ENCODE measurements at places on chromosomes 11 and 22.

- no peak for DNase-seq
These were observed at the start of gene OSM for GRCh38 chr22:30266445-30267381. OSM (minus strand) TSS chr22:30266851; CDS start chr22:30266799, 52 bp downstream.

DNA sequence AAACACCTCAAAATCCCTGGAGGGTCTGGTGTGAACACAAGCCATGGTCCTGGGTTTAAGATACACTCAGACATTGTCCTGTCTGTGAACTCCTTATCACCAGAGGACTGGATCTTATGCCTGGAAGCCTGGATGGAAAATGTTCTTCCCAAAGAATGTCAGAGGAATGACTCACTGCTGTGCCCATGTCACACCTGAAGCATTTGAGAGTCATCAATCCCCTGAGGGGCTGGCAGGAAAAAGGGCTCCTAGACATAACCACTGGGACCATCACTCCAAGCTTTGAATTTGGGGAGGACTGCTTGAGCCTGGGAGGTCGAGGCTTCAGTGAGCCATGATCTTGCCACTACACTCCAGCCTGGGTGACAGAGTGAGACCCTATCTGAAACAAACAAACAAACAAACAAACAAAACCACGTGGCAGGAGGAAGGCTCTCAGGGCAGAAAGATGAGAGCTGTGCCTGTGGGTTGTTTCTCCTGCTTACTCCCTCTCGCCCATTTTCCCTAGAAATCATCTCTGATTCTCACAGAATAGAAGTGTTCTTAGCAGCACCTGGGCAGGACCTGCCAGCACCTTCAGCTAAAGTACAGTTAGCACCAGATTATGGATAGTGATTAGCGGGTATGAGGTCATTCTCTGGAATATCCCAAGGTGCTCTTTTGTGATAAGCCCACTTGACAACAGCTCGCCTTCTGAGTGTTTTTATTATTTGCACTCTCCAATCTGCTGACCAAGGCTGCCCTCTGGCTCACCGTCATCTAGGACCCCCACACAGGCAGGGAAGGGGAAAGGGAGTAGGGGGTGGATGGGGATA lies 11.9 kb upstream of the PRG2 start:
- DNase-seq: peak; percentile 54

GRCh38 chr22:24380220-24380904 lies 47.0 kb upstream of the ADORA2A start:
- DNase-seq: no peak

DNA sequence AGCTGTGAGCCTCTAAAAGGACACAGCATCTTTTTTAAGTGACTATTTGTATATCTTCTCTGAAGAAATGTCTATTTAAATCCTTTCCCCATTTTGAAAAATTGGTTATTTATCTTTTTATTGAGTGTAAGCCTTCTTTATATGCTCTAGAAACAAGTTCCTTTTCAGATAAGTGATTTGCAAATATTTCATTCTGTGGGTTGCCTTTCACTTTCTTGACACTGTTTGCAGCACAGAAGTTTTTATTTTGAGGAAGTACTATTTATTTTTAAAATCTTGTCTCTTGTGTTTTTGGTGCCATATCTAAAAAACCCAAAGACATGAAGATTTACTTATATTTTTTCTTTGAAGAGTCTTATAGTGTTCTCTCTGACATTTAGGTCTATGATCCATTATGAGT lies 40.1 kb upstream of the LYVE1 start:
- DNase-seq: no peak

DNA sequence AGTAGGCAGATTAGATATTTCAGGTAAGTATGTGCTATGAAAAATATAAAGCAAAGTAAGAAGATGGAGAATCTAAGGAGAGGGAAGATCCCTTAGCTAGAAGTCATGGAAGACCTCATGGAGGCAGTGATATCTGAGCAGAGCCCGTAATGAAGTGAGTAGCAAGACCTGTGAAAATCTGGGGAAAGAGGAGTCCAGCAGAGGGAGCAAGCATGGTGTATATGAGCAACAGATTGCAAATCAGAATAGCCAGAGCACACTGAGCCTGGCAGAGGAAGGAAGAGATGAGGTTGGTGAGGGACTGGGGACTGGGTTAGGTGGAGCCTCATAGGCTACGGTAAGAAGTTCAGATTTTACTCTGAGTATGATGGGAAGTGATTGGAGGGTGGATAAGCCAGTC lies 9.4 kb downstream of the LHFPL7 start:
- peak; percentile 42 for DNase-seq

DNA sequence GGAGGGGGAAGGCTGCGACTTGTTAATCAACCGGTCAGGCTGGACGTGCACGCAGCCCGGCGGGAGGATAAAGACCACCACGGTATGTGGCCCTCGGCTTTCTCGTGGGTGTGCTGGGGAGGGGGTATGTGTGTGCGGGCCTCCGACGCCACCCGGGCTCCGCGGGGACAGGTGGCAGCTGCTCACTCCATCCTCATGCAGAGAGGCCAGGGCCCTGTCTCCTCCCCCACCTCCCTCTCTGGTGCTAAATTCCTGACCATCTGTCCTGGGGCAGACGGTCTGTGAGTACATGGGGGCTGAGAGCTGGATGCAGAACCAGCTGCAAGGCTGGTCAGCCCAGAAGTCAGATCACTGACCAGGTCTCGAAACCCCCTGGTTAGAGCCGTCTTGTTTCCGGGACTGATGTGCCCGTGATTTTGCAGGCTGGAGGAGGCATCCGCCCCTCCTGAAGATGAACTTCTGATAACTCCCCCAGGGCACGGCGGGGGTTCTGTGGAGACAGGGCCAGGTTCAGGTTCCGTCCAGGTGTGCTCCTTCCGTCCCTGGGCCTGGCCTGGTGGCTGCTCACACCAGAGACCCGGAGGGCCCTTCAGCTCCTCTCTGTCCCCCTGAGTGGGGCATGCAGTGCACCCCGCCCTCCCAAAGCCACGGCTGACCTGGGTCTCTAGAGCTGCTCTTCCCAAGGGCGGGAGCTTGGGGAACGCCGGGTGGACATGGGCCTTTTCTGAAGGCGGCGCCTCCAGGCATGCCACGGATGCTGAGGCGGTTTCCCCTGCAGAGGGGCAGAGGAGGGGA lies 1119.7 kb downstream of the BRD1 start:
- DNase-seq: no peak

Data from HT1080 (cell line).